ENCODE measurements at places on chromosomes 7 and 10.
A peak's percentile ranks its signal among the peaks of the same experiment; 100 is the strongest.

DNA sequence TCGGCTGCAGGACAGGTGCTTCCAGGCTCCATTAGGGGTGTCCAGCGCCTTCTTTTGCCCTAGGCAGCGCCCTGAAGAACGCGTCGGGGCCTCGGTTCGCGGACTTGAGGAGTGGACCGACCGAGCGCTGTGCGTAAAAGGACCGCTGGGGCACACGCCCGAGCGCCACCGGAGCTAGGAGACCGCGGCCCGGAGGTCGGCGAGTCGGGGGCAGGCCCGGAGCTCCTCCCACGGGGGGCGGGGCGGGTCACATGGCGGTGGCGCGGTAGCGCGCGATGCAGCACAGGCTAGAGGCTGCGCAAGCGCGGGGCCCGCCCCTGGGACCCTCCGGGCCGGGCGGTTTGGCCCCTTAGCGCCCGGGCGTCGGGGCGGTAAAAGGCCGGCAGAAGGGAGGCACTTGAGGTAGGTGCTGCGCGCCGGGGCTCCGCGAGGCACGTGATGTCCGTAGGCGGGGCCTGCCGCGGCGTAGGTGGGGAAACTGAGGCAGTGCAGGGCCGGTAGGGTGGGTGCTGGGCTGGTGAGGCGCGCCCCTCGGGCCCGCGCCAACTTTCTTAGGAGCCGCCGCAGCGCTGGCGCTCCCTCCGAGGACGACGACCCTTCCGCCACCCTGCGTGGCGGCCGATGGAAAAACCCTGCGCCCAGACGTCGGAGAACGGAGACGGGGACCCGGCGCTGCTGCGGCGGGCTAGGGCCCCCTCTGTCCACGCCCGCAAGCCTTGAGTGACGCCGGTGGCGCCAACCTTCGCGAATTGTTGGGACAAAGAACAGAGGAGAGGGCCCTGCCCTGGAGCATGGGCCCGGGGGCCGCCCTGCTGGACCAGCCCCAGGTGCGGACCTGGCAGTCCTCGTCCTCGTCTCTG, at the start of gene PRXL2A:
PRXL2A (plus strand) TSS at position 310 of the 860 bp plus-strand sequence. CDS start 11,917 bp downstream, outside the sequence.
- DNase-seq, result peak; percentile 80

GRCh38 chr10:474946-475345, 214.5 kb downstream of the DIP2C start:
- DNase-seq, result no peak

DNA sequence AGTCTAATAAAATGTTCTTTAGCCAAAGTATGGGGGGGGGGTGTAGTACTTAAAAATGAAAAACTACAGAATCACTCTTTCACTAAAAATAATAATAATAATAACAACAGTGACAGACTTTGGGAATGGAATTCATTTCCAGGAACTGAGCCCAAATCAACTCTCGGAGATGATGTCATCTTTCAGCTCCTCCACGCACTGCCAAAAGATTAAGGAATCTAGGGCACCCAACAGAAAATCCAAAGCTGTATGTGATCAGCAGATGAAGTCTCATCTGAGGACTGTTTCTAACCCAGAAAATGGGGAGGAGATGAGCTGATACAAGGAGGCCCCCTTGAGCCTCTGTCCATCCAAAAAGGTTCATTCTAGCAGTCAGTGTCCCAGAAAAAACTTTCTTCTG, 54.5 kb downstream of the GRB10 start:
- DNase-seq, result no peak

DNA sequence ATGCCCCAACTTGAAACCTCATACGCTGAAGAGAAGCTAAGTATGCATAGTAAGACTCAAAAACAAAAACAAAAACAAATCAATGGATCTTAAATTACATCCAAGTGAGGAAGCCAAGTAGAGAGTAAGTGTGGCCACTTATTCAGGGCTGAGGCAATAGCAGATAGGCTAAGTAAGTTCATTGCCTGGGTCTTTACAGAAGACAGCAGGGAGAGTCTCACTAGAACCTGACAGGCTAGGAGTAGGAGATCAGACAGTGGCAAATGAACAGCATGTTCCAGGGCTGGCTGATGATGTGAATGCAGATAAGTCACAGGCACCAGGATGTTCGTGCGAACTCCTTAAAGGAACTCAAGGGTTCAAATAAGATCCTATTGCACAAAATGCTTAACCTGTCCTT, 568.6 kb downstream of the KCNMA1 start:
- DNase-seq, result no peak

DNA sequence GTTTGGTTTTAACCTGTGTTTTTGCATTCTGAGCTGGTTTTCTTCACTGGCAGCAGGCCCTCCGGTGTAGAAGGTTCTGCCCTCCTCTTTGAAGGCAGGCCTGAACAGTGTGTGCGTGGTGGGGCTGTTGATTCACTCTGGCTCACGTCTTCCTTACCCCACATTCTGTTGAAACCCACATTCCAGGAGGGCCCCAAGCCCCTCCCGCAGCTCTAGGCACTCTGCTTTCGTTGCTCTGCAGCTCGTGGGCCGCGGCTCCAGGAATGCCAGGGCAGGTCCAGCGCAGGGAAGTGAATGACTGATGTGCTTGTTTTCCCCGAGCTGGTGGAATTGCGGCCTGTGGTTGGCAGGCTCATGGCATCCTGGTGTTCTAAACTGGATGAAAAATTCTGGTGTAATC, 49.0 kb downstream of the HTRA1 start:
- DNase-seq, result no peak

- DNase-seq, result no peak
These were observed 242.6 kb downstream of the ACTR3B start for GRCh38 chr7:153002115-153002514.

GRCh38 chr7:71746006-71746405, 614.1 kb downstream of the GALNT17 start:
- DNase-seq, result no peak

DNA sequence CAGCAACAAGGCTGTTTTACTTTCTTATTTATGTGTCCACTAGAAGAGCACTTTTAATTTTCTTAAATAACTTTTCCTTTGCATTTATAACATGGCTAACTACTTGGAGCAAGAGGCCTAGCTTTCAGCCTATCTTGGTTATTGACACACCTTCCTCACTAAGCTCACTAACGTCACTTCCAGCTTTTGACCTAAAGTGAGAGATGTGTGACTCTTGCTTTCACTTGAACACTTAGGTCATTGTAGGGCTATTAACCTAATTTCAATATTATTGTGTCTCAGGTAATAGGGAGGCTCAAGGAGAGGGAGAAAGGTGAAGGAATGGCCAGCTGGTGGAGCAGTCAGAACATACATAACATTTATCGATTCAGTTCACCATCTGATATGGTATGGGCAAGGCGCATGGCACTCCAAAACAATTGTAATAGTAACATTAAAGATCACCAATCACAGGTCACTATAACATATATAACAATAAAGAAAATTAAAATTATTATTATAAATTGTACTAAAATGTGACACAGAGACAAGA, 95.0 kb upstream of the FAM20C start:
- DNase-seq, result no peak
